GM19239 (cell line): ENCODE measurements at places on chromosomes 3 and 15.

- no peak for DNase-seq
These were observed 13.0 kb downstream of the ZBED2 start for GRCh38 chr3:111582120-111582474.

- DNase-seq: no peak
These were observed 1038.8 kb downstream of the AGBL1 start for GRCh38 chr15:87118435-87118834.

DNA sequence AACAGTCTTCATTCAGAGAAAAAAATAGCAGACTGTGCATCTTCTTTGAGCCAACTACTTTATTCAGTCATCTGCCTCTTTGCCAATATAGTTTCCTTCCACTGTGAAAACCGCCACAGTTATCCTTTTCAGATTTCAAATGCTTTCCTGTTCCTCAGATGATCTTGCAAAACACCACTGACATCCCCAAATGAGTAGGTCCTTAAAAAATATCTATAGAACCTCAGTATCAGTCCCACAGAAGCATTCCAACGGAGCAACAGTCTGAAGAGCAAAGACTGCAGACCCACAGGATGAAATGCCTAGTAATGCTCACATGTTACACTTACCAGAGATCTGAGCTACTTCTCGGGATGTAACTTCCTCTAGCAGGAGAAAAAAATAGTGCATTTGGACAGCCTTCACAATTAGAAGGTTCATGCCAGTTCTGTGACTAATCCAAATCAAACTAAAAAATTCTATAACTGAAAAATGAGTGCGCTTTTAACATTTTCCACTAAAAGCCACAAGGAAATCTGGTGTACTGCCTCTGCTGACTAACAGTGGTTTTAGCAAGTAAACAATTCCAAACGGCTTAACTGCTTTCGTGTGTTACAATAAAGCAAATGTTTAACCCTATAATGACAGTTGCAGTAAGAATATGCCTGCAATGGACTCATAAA, at the start of gene ANKRD28:
Gene ANKRD28, minus strand, starts transcription at position 338 of the 662 bp plus-strand sequence. CDS start 1,458 bp downstream, outside the sequence.
- no peak for DNase-seq

GRCh38 chr15:68499620-68500312, 67.8 kb upstream of the ITGA11 start:
- no peak for DNase-seq

- no peak for DNase-seq
These were observed 4.3 kb downstream of the ONECUT1 start for GRCh38 chr15:52785672-52786406.

- DNase-seq: no peak
These were observed 6.3 kb upstream of the CCDC54 start for GRCh38 chr3:107370907-107371306.

DNA sequence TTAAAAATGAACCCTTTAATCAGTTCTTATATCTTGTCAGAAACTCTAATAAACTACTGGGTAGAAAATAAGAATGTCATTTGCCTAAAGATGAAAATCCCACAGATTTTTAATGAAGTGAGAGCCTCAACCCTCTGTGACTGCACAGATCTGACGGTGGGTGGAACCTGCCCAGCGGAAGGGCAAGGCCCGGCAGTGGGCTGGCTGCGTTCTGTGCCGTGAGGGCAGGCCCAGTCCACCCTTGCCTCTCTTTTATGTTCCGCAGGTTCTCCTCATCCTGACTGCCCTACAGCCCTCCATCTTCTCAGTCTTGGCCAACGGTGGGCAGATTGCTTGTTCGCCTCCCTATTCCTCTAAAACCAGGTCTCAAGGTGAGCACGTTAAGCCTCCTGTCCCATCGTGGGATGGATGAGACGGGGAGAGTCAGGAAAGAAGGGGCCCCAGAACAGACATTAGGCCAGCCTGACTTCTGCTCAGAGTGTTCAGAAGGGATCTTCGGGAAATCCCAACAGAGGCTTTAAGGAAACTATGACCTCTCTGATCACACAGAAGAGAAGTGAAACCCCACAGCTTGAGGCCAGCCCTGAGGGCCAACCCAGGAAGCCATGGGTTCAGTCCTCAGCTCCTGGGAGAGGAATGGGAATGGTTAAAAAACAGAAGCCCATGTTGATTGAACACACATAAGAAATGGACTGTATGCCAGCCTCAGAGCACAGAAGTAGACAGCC, 16.0 kb downstream of the SLC51A start:
- no peak for DNase-seq

GRCh38 chr3:135559802-135560201, 405.7 kb upstream of the PPP2R3A start:
- DNase-seq: no peak

DNA sequence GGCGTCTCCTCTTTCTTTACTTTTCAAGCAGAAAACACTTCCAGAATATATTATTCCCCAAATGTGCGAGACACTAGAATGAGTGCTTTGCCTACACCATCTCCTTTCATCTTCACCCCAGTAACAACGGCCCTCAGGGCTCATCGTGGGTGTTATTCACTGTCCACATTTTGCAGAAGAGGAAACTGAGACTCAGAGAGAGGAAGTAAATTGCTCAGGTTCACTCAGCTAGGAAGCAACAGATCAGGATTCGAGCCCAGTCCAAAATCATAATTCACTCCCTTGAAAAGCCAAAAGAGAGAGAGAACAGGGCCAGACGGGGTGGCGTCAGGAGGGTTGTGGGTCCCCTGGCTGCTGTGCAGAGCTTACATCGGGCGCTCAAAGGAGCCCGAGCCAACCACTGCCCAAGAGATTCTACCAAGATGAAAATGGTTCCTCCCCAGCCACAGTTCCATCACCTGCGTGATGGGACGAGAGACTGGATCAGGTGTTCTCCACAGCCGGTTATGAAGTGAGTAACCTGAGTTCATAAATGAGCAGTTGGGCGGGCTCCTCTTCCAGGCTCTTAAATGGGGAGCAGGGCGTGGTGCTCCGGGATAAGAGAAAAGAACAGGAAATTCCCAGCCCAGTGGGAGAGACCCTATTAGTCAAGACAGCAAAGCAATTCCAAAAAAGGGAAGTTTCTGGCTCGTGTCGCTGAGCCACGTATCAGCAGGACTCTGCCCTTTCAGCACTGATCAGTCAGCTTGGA, 48.6 kb upstream of the FLNB start:
- DNase-seq: no peak

GRCh38 chr15:101613130-101614000, 38.8 kb downstream of the TM2D3 start:
- DNase-seq: no peak

- no peak for DNase-seq
These were observed 129.4 kb downstream of the VGLL4 start for GRCh38 chr3:11514191-11514821.

GRCh38 chr15:49817100-49817499, 196.3 kb downstream of the DTWD1 start:
- no peak for DNase-seq

DNA sequence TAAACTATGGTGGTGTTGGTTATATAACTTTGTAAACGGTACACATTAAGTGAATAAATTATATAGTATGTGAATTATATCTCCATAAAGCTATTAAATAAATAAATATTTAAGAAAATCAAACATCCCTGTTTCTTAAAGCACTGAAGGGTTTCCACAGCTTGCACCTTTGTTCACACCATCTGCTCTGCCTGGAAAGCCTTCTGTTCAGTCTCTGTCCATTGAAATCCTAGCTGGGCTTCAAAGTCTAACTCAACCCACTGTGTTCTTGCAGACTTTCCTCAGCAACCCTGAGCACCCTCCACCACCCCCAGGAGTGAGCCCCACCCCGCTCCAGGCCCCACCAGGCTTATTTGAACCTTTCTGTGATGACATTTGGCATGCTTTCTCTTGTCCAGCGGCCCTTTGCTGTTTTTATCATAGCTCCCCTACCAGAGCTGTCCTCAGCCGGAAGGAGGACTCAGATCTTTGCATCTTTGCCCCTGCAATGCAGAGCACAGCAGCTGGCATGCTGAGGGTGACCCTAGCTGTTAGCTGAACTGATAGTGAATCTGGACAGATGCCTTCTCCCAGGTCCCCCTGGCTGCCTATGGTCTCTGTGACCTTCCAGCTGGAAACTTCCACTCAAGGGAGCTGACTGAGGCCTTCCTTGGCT, 105.2 kb downstream of the DAPK2 start:
- DNase-seq: no peak
